ENCODE measurements at places on chromosomes 2 and 18. TPM values are rescaled to one million over a fixed set of nuclear protein-coding genes. Genes with fewer than 3 reads are reported as not detected.

Gene CNDP1
- not detected for total RNA-seq

GRCh38 chr2:85999061-85999831 is 106.4 kb downstream of the POLR1A start:
- no peak for DNase-seq

DNA sequence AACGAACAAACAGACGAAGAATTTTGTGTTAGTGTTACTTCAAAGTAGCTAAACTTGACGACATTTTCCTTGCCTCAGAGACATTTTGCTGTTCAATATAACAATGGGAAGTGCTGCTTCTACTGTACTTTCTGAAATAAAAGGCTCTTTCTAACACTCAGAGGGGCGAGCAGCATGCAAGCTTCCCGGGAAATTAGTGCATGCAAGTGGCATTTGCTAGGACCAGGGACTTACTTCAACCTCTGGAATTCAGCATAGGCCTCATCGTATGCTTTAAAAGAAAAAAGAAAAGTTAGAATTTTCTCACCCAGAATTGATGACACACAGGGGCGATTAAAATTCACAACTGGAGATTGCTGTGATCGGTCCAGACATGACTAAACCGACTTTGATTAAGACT is 62.5 kb upstream of the LPIN2 start:
- no peak for DNase-seq

Gene TXNDC2
- total RNA-seq = 0.09 TPM

All from left lung (tissue), 14 donors.